GM13976 (cell line): ENCODE measurements at places on chromosomes 3 and 15.

DNA sequence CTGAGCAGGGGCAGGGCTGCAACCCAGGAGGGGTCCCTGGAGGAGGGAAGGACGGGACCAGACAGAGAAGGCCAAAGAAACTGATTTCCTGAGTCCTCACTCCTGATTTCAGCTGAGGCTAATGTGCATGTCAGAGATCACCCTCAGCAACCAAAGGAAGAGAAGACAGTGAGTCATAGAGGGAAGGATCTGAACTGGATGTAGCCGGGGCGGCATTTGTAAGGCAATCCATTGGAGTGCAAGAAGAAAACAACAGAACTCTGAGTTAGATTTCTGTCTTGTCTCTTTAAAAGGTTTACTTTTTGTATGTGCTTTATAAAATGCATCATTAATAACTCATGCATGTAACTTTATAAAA lies 105.3 kb upstream of the AGBL1 start:
- no peak for DNase-seq

DNA sequence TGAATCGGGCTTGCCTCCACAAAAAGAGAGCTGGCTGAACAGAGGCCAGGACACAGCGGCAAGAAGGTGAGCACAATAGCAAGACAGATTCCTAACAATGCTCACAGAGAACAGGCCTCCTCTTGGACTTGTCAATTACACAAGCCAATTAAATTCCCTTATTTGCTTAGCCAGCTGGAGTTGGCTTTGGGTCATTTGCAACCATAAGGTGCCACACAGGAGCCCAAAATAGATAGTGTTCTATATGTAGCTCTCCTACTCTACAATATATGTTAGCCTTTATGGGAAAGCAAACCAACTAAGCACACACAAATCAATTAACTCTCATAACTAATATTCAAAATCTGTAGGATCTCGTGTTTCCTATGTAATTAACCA lies 335.6 kb downstream of the FOXP1 start:
- no peak for DNase-seq

GRCh38 chr3:118778201-118778600 lies 256.4 kb downstream of the IGSF11 start:
- DNase-seq, result no peak

GRCh38 chr3:58874795-58875194 lies 175.0 kb downstream of the CFAP20DC start:
- peak; percentile 30 for DNase-seq

DNA sequence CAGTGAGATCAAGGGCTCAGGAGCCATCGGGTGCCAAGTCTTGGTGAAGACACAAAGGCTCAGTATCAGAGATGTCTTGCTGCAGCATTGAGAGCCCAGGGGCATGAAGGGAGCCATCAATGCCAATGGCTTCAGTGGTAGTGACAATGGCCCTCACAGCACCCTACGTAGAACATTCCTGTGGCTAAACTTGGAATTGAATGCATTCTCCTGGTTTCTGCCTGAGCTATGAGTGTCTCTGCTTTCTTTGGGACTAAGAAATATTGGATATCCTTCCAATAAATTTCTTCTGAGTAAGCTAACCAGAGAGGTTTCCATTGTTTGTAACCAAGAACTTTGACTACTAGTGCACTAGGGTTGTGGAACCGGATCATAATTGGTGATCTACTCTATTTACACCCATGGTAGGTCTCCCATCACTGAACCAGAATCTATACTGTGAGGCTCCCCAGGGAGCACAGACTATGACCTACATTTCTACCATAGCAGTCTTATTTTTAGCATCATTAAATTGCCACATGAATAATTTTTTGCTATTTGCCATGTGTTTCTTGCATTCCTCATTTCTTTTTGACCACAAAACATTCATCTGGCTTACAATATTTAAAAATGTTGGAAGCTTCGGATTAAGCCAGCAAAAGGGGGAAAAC lies 31.6 kb upstream of the PDZRN3 start:
- no peak for DNase-seq

DNA sequence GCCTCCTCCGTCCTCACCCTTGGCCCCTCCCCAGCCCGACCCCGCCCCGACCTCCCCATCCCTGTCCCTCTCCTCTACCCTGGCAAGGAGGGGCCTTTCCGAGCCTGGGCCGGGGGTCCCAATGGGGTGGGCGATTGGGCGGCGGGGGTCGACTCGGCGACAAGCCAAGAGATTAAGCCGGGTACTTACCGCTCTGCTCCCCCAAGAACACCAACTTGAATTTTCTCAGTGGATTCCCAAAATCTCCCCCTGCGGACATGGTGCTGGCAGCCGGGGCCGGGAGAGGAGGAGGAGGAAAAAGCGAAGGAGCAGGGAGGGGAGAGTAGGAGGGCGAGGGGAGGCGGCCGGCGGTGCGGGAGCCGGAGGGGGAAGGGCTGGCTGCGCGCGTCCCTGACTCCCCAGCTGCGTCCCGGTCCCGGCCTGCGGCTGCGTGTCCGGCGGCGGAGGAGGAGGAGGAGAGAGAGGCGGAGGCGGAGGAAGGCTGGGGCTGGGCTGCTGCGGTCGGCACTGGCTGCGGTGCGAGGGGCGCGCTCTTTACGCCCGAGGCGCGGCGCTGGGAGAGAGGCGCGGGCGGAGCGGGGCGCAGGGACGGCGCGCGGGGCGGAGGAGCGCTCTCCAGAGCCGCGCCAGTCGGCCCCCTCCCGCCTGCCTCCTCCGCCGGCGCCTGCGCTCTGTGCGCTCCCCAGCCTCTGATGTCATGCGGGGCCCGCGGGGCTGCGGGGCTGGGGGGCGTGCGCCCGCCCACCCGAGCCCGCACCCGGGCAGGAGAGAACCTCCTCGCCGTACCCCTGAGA lies at the start of gene RAB6B:
Gene RAB6B (minus strand): TSS at position 675 of the 794 bp plus-strand sequence. CDS start 416 bp downstream, at position 259.
- DNase-seq, result peak; percentile 75

- DNase-seq, result no peak
These were observed 4.9 kb downstream of the OGG1 start for GRCh38 chr3:9754678-9755077.
